Uterine smooth muscle cell (primary cell): ENCODE measurements at places on chromosomes 12 and 14. TPM values are rescaled to one million over a fixed set of nuclear protein-coding genes. Genes with fewer than 3 reads are reported as not detected.

Gene GPRC5A
- total RNA-seq: 15.6 and 25.2 TPM in 2 replicates

Gene C1RL
- total RNA-seq: 17.4 and 30.1 TPM in 2 replicates

Gene KIF5A
- 0.44 and 0.50 TPM in 2 replicates for total RNA-seq

Gene PROX2
- not detected in 2 replicates for total RNA-seq

Gene METTL3
- 81.9 and 87.9 TPM in 2 replicates for total RNA-seq

Gene ARF6
- total RNA-seq: 59.4 and 85.5 TPM in 2 replicates

Gene TAS2R46
- 2.6 and 4.8 TPM in 2 replicates for total RNA-seq

Gene TAS2R14
- 2.9 and 3.6 TPM in 2 replicates for total RNA-seq

Gene VAMP1
- total RNA-seq: 3.3 and 7.4 TPM in 2 replicates

Gene HPD
- 0.12 TPM in 1 of 2 replicates, not detected in the other for total RNA-seq

Gene KRT74
- total RNA-seq: not detected in 2 replicates

Gene FOXM1
- total RNA-seq: 5.7 and 14.3 TPM in 2 replicates

Gene LPAR5
- 0.12 TPM in 1 of 2 replicates, not detected in the other for total RNA-seq

Gene DPPA3
- total RNA-seq: not detected in 2 replicates

Gene FAIM2
- 1.5 and 3.0 TPM in 2 replicates for total RNA-seq
